Inflammatory macrophage treated with lipopolysaccharide for 1 hour (primary cell): ENCODE measurements at places on chromosomes 3 and 15.

DNA sequence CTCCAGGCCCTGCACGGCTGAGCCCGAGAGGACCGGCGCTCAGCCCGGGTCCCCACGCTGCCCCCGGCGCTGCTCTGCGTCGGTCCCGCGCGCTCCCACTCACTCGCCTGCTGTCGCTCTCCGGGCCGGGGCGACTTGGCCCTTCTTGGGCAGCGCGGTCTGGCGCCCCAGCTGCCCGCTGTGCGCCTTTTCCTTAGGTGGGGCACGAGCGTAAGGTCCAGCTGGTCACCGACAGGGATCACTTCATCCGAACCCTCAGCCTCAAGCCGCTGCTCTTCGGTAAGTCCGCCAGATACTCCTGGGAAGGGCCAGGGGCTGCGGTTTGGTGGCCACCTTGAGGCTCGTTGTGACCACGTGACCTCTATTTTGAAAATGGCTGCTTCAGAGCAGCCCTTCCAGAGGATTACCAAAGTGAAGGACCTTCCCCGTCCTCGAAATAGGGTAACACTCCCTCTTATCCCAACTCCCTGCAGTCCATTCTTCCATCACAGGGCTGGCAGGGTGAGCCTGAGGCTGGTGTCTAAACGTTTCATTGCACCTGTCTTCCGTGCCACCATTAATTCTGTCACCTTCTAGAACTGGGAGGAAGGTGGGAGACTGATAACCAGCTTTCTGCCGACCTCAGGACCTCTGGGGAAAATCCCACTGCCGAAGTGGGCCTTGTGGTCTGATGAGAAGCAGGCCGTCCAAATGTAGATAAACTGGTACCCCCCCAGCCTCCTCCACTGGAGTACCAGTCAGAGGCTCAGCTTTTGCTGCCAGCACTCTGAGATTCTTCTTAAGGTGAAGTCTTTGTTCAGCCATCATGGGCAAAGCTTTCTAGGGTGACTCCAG, 812 bp downstream of the P4HTM start:
- no peak for DNase-seq

GRCh38 chr3:177137774-177138705, 59.2 kb downstream of the TBL1XR1 start:
- no peak for DNase-seq

- no peak for DNase-seq
Measured at GRCh38 chr15:93973287-93973686, 258.1 kb upstream of the MCTP2 start.

DNA sequence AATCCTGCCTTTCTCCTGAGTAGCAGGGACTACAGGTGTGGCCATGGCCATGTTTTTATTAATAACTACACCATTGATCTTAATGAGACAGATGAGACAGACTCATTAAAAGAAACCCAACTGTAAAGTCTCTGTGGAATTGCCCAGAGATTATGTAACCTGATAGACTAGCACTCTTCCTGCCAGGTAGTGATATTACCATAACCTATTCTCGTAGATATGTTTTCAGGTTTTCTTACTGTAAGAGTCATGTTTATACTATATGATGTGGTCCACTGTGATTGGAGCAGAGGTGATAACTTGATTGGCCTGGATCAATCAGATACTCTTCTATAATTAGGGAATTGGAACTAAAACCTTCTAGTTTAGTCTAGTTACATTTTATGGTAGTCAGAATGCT, 93.7 kb downstream of the NFKBIZ start:
- no peak for DNase-seq

- no peak for DNase-seq
Measured at GRCh38 chr3:7315037-7315436, 454.1 kb downstream of the GRM7 start.

DNA sequence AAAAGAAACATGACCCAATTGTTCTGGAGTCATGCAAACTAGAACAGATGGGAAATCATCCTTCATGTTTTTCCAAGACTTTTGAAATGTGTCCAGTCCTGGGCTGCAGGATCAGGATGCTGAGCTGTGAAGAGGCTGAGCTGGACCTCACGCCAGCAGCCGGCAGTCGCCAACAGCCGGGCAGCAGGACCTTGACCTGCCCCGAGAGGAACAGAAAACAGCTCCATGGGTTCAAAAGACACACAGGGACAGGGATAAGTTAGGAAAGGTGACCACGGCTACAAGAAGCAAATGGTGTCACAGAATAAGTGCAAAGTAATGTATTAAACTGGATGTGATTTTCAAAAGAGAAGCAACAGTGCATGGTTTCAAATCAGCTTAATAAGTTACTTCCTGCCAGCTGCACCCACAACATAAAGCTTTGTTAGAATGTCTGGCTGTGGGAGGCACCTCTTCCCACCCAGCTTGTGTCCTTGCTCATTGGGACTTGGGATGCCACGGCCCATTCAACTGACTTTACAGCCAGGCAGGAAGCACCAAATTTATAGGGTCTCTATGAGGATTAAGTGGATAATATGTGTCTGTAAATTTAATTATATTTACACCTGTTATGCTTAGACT, 266.4 kb downstream of the GABRG3 start:
- DNase-seq, result no peak

DNA sequence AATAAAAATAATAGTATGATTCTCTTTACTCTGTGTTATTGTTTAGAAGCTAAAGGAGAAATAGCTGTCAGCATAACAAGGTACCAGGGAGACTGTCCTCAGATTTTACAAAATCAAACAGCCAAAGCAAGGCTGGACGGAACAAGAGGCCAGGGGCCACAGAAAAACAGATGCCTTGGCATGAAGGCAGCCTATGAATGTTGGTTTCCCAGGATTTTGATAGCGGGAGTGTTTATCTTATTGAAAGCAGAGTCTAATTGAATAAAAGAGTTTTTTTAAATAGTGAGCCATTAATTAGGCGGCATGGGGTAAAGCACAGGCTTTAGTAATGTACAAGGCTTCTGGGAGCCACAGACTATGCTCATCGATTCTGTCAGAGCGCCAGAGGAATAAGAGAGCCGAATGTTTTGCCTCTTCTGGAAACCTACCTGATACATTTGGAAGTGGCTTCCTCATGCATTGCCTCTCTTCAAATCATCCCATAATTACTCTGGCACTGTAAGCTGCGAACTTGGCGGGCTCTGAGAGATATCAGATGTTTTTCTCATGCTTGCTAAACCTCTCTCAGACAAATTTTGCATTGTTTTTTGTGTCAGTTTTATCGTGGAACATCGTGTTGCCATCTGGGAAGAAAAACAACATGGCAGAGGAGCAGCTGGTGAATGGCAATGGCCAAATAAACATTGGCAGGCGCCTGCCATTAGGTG, 30.4 kb upstream of the TMCO5A start:
- DNase-seq, result no peak

- DNase-seq, result peak; percentile 99
Measured at GRCh38 chr3:99505646-99506269, 132.6 kb upstream of the COL8A1 start.
